ENCODE measurements at places on chromosomes 3 and 15.

DNA sequence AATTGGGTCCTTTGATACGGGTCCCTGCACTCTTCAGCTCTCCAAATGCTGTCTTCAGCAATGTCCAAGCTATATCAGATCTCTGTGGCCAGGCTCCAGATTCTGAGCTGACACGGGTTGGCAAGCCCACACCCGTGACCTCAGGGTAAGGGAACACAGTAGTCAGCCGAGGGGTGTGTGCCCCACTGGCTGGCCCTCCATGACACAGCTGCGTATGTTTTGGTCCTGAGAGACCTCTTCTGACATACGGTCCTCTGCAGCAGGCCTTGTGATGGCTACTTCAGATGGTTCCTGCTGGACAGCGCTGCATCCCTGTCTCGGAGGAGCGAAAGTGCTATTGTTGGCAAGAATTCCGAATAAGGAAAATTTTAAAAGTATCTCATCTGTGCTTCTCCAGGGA lies 85.2 kb upstream of the ADAMTS17 start:
- no peak for DNase-seq

- DNase-seq = no peak
Observed at GRCh38 chr3:186108106-186108940, 566 bp downstream of the ETV5 start.

DNA sequence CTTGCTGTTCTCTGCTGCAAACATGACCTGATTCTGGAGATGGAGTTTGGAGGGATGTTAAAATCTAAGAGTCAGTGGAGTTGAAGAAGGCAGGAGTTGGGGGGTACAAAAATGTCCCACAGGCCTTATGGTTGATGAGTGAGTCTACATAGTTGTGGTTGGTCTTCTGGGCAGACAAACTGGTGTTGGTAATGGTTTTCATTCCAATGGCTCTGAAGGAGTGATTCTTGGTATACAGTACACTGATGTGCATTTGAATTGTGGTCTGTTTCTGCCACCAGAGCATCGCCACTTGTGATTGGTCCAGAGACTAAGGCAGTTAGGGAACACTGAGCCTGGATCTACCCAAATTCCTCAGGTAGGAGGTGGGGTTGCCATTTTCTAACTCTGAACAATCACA lies 514.1 kb upstream of the CFAP20DC start:
- DNase-seq = no peak

DNA sequence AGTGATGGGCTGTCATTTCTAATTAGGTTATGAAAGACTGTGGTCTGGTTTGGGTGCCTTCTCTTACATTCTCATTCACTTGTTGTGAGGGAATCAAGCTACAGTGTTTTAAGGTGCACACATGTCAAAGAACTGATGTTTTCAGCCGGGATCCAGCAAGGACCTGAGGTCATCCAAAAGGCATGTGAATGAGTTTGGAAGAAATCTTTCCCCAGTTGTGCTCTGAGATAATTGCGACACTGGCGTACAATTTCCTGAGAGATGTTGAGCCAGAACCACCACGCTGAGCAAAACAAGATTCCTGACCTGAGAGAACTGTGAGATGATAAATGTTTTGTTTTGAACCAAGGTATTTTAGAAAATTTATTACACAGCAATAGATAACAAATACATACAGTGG lies 295.3 kb upstream of the SLITRK3 start:
- DNase-seq = no peak

- DNase-seq = no peak
Observed at GRCh38 chr3:45548681-45549075, 45.9 kb upstream of the LIMD1 start.

DNA sequence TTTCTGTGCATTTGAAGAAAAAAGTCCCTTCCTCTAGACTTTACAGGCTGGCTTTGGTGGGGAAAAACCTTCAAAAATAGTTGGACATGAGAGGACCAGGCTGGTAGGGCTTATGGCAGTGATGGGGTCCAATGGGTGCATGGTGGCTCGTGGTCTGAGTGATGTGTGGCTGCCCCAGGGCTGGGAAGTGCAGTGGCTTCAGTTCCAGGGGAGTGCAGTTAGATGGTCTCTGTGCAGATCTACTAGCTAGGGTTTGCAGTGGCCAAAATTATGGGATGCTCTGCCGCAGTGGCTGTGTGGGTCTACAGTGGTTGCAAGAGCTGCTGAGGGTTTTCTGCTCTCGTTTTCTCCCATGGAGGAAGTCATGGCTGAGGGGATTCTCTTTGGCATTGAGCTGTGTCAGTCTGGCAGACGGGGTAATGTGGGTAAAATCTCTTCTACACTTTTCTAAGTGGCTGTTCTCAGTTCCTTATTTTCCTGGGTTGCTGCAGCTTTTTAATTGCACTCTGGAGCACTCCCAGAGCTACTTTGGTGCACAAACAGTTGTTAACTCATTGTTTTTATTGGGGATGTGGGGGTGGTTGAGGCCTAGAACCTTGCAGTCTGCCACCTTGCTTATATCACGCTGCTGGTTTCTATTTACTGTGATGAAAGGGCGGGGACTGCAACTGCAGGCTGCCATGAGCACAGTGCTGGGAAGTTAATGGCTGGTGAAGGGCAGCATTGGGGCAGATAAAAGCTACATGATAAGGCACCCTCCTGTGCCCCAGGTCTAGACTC lies 1324.6 kb downstream of the NSUN3 start:
- DNase-seq = no peak

All from CD8-positive, alpha-beta T cell (primary cell).